ENCODE measurements at places on chromosomes 16 and 17. TPM values are rescaled to one million over a fixed set of nuclear protein-coding genes. Genes with fewer than 3 reads are reported as not detected.
A peak's percentile ranks its signal among the peaks of the same experiment; 100 is the strongest.

Gene GALR2
- not detected for total RNA-seq

Gene TRAPPC1
- total RNA-seq, result 111 TPM

Gene OR3A2
- 0.11 TPM for total RNA-seq

Gene AIPL1
- total RNA-seq, result not detected

Gene KRTAP16-1
- not detected for total RNA-seq

Gene SLFN12
- total RNA-seq, result 3.7 TPM

Gene TLCD1
- total RNA-seq, result 3.1 TPM

GRCh38 chr17:8101721-8102120 is 14.2 kb upstream of the ALOX12B start:
- no peak for DNase-seq

DNA sequence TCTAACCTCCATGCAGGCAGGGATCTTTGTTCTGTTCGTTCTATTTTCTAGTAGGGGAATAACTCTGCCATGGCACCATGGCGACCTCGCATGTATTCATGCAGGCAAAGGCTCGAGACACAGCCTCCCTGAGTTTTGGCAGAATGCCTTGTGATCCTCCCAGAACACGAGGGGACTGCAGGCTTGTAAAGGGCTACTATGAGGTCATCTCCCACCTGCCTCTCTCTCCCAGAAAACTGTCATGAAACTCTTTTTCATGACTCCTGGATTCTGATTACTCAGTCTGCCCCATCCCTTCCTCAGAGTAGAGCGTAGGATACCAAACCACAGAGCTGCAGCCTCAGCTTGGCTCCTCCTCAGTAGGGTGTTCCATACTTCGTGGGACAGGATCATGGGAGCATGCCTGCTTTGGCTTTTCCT is 64.3 kb downstream of the IGF2BP1 start:
- DNase-seq, result no peak

GRCh38 chr16:65919145-65919985 is 447.1 kb upstream of the CDH5 start:
- no peak for DNase-seq

DNA sequence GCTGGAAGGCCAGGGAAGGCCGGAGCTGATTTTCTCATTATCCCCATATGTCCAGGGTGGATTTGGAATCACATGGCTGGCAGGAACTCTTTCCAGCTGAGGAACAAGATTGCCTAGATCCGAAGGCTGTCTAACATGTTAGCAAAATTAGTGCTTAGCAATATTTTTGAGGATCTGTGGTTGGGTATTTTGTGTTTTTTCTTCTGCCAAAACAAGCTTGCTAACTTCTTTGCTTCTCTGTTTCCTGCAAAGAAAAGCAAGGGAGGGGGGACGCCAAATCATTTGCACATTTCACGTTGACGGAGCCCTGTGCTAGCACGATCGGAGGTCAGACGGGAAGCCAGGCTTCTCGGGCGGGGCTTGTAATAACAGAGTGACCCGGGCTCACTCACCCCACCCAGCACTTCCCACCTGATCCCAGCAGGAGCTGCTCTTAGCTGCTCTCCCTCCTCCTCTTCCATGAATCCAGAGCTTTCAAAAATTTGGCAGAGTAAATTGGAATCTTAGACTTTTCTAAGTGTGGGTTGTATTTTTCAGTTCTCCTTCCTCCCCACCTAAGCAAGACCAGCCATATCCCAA is 33.3 kb upstream of the FOXF1 start:
- DNase-seq, result peak; percentile 25

GRCh38 chr17:68599091-68599490 is 2.1 kb downstream of the FAM20A start:
- no peak for DNase-seq

- no peak for DNase-seq
Observed at GRCh38 chr17:66514227-66514806, 211.9 kb downstream of the PRKCA start.

DNA sequence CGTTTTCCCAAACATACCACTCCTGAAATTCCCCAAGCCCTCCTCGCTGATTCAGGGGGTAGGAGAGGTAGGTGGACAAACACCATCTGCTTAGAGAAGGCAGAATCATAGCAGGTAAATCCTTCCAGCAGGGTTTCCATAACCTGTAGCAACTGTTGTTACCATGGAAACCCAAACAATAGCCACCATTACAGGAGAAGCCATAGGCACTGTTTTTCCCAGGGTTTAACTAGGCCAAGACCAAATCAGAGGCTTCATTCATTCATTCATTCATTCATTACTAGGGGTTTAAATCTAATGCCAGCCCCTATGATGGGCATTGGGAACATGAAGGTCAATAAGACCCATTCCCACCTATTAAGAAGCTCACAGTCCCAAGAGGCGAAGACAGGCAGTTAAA is 25.5 kb upstream of the CIITA start:
- DNase-seq, result no peak

DNA sequence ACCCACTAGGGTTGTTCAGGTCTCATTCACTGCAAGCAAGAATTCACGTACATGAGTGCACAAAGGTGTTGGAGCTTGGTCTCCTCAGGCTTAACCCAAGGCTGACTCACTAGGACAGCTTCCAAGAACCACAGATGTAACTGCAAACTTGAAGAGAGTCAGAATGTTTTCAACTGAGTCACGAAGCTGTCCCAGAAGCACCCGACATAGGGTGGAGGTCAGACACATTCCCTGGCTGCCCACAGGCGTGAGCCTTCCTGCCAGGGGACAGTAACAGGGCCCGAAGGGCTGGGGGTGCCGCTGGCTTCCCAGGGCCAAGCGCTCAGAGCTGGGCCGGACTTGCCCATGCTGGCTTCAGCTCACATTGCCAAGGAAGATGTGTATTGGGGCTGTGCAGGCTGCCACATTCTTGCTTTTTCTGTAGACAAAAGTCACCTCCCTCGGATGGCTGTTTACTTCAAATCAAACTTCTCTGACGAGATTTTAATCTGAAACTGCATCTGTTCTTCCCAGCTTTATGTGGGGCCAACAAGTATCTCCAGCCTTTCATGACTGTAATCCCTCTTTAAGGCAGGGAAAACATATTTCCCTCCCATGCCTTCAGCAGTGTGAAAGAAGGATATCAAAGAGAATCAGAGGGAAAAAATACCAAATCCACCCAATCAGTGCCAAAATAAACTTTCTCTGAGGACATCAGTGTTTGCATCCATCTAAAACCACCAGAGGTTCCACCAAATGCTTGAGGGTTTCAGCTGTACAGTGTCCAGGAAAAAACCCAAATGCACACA is 14.3 kb downstream of the CMTM3 start:
- DNase-seq, result no peak

GRCh38 chr16:68369168-68369567 is 58.3 kb downstream of the PRMT7 start:
- no peak for DNase-seq

- DNase-seq, result no peak
Observed at GRCh38 chr17:19457046-19457445, 46.0 kb downstream of the RNF112 start.

- DNase-seq, result no peak
Observed at GRCh38 chr17:20979792-20980083, 63.1 kb downstream of the USP22 start.

- no peak for DNase-seq
Observed at GRCh38 chr17:69551212-69552010, 136.9 kb downstream of the MAP2K6 start.

- DNase-seq, result no peak
Observed at GRCh38 chr16:77332792-77333191, 102.0 kb downstream of the ADAMTS18 start.

Measured in left ventricle myocardium inferior (tissue), 1 donor.